Metanephros (tissue), 2 donors: ENCODE measurements at places on chromosomes 7 and 10. TPM values are rescaled to one million over a fixed set of nuclear protein-coding genes. Genes with fewer than 3 reads are reported as not detected.

CLDN4 gene
- total RNA-seq: 132 TPM

OR2A42 gene
- total RNA-seq: 0.06 TPM

EZH2 gene
- total RNA-seq: 16.6 TPM

VIPR2 gene
- 11.3 TPM for total RNA-seq

CWF19L1 gene
- 24.8 TPM for total RNA-seq

MBL2 gene
- total RNA-seq: not detected

SPDYE2 gene
- total RNA-seq: not detected

CYP3A4 gene
- total RNA-seq: not detected

HDAC9 gene
- total RNA-seq: 45.8 TPM

VAX1 gene
- total RNA-seq: not detected

TSPAN12 gene
- 146 TPM for total RNA-seq

ANKRD30A gene
- total RNA-seq: not detected

PPP1R17 gene
- not detected for total RNA-seq

LIPF gene
- total RNA-seq: 0.41 TPM

STEAP1 gene
- 3.6 TPM for total RNA-seq

EPHA1 gene
- 11.1 TPM for total RNA-seq

ADRB1 gene
- 0.53 TPM for total RNA-seq

LARP4B gene
- 45.3 TPM for total RNA-seq

DDIT4 gene
- total RNA-seq: 374 TPM

FOXI2 gene
- 0.47 TPM for total RNA-seq

TAS2R5 gene
- 5.3 TPM for total RNA-seq

RNF133 gene
- 2.6 TPM for total RNA-seq

TFR2 gene
- total RNA-seq: 5.3 TPM

MSS51 gene
- 4.1 TPM for total RNA-seq

A1CF gene
- total RNA-seq: 3.9 TPM

CREB5 gene
- 22.1 TPM for total RNA-seq

ZPBP gene
- total RNA-seq: 0.88 TPM

MLXIPL gene
- total RNA-seq: 9.3 TPM

SPDYE3 gene
- total RNA-seq: not detected
